B cell (primary cell): ENCODE measurements at places on chromosomes 2 and 18.
A peak's percentile ranks its signal among the peaks of the same experiment; 100 is the strongest.

DNA sequence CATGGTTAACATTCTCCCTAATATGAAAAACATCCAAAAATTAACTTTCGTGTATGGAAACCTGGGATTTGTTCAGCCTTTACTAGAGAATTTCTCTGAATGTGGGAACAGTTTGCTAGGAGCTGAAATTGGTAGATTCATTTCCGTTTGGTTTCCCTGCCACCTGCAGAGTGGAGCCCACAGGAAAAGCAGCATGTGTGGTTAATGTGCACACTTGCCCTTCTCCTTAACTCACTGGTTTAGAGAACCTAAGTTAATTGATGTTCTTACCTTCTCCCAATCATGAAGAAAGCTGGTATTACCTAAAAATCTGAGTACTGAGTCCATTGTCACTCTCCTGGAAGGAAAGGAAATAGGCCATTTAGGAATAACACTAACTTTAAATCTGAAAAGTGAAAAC is 37.6 kb upstream of the ASXL3 start:
- DNase-seq, result no peak

- peak; percentile 62 for DNase-seq
Measured at GRCh38 chr2:234426616-234427015, 70.3 kb downstream of the ARL4C start.

DNA sequence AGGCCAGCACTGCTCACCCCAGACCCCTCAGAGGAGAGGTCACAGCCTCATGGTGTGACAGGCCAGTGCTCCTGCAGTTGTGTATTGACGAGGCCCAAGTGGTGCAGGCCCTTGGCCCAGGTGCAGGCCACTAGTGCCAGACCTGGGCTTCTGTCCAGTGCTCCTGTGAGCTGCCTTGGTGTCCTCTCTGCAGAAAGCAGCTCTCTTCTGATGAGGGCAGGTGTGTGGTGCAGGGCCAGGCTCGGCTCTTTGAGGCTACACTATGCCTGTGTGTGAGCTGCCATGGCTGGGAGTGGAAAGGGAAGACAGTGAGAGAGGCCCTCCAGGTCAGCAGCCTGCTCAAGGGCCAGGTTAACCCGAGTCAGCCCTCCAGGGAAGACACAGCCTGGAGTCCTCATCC is 17.1 kb downstream of the EHD3 start:
- no peak for DNase-seq

- no peak for DNase-seq
Measured at GRCh38 chr2:128441341-128442052, 122.8 kb upstream of the HS6ST1 start.

DNA sequence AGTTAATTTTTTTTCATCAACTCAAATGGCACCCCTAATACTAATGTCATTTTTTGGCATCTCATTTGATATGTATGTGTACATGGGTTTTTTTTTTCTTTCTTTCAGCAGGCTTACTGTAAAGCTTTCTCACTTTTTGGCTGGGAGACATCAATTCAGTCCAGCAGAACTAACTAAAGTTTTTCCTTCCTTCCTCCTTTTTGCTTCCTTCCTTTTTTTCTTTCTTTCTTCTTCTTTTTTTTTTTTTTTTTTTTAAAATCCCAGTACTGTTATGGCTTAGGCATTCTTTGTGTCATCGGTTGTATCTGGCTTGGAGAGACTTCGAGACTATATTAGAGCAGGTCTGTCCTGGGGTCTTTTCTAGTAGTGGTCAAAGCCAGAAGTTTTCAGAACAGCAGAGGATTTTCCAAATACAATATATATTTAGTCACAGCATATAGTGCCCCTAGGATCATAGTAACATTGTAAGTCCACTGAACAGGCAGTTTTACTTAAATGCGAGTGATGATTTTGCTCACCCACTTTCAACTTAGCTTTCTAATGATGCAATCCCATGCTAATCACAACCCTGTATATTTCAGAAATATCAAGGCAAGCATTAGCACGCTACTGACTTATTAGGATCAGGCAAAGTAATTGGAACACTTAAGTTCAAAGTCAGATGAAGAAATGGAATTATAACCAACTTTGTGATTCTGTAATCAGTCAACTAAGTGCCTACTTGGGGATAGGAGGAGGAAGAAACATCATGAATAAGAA is 4.0 kb downstream of the KLHL29 start:
- DNase-seq, result no peak

DNA sequence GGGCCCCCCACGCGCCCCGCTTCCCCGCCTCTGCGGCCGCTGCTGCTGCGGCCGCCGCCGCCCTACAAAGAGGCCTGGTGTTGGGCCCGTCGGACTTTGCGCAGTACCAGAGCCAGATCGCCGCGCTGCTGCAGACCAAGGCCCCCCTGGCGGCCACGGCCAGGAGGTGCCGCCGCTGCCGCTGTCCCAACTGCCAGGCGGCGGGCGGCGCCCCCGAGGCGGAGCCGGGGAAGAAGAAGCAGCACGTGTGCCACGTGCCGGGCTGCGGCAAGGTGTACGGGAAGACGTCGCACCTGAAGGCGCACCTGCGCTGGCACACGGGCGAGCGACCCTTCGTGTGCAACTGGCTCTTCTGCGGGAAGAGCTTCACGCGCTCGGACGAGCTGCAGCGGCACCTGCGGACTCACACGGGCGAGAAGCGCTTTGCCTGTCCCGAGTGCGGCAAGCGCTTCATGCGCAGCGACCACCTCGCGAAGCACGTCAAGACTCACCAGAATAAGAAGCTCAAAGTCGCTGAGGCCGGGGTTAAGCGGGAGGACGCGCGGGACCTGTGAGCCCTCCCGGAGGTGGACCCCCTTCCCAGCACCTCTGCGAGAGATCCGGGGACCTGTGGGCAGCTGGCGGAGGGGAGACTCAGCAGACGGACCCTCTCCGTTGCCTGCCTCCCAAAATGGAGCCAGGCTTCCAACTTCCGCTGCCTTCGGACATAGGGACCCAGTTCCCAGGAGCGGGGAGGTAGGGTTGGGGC is 1.9 kb downstream of the SP5 start:
- peak; percentile 35 for DNase-seq

GRCh38 chr2:227462462-227462951 is 9.4 kb upstream of the AGFG1 start:
- DNase-seq, result peak; percentile 61

DNA sequence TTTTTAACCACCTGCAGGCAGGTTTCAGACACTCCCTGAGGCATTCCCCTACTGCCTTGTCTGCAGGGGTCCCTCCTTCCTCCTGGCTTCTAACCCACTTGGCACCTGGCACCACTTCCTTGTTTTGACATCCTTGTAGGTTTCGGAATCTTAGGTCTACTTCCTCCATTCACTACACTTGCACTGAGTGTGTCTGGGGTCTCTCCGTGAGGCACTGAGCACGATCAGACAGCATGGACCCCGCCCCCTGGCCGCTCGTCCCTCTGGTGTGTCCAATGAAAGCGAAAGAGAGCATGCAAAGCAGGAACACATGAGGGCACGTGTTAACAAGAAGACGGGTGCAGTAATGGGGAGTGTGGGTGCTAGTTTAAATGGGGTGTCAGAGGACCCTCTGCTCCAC is 63.8 kb downstream of the HAUS1 start:
- DNase-seq, result peak; percentile 93

DNA sequence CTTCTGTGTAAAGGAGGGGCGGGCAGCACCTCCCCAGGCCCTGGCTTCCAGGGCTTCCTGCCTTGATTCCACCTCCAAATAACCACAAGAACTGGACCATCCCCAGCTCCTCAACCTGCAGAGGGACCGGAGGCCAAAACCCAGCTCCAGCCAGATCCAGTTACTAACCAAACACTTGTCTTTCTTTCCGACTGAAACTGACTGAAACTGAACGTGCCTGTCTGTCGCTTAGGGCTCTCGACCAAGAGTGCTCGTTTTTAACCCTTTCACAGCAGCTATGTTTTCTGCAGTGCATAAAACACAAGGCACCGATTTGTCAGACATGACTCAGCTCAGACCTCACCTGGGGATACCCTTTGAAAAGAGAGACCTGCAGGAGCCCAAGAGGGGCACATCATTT is 249.9 kb upstream of the SIX2 start:
- no peak for DNase-seq

DNA sequence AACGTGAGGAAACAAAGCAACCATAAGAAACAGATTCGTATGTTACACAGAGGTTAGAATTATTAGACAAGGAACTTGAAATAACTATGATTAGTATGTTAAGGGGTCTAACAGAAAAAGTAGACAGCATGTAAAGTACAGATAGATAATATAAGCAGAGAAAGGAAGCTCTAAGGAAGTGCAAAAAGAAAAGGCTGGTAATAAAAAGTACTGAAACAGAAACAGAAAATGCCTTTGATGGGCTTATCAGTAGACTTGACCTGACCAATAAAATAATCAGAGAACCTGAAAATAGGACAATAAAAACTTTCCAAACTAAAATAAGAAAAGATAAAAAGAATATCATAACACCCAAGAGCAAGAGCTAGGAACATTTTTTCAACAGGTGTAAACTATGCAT is 225.8 kb downstream of the RND3 start:
- no peak for DNase-seq

DNA sequence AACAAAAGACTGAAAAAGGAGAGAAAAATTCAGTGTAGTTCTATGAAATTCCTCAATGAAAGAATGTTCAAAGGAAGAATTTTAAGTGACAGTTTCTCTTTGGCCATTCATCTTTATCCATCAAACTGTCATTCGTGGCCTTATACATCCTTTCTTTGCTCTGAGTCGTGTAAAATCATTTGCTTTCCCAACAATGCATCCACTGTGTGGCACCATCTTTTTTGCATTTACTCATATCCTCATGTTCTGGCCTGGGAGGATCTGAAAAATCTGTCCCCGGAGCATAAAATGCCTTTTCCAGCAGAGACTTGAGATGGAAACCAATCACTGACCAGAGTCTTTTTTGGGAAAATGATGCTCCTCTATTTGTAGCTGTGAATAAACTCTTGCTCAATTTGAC is 240.3 kb upstream of the ETAA1 start:
- no peak for DNase-seq

GRCh38 chr2:55430211-55430975 is 10.7 kb upstream of the CCDC88A start:
- DNase-seq, result no peak

- DNase-seq, result no peak
Measured at GRCh38 chr2:174399171-174399570, 3.6 kb downstream of the SCRN3 start.

GRCh38 chr2:26692279-26692896 is at the start of gene KCNK3:
TSS of gene KCNK3 (plus strand) at chr2:26692722. CDS start at chr2:26692876, 154 bp downstream.
- DNase-seq, result peak; percentile 24

GRCh38 chr2:146820672-146821071 is 1024.2 kb upstream of the ACVR2A start:
- DNase-seq, result no peak

- DNase-seq, result peak; percentile 33
Measured at GRCh38 chr2:144683107-144683753, 163.3 kb upstream of the ZEB2 start.

DNA sequence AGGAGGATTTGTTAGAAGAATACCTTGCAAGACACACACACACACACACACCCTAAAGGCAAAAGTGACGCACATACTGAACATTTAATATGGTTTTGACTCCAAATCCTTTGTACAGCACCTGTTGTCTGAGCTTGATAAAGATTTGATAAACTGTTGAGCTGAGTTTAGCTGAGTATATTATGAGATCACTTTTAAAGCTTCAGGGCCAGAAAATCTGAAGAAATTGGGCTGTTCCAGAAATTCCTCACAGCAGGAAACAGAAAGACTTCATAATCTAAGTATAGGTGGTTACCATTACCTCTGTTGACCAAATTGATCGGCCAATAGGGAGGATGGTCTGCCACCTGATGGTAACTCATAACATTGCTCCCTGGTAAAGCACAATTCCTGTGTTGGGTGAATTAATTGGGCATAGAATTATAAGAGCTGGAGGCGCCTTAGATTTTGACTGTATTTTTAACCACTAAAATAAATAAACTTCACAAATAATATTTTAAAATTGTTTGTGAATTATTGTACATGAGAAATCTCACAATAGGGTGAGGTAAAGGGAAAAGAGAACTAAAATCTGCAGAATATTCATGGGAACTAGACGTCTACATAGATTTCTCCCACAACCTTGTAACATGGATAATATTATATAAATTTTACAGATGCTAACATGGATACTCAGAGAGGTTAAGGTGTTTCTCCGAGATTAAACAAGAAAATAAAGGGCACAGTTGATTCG is 21.8 kb upstream of the RPIA start:
- peak; percentile 72 for DNase-seq

GRCh38 chr2:88810488-88810887 is 119.0 kb downstream of the RPIA start:
- DNase-seq, result no peak

DNA sequence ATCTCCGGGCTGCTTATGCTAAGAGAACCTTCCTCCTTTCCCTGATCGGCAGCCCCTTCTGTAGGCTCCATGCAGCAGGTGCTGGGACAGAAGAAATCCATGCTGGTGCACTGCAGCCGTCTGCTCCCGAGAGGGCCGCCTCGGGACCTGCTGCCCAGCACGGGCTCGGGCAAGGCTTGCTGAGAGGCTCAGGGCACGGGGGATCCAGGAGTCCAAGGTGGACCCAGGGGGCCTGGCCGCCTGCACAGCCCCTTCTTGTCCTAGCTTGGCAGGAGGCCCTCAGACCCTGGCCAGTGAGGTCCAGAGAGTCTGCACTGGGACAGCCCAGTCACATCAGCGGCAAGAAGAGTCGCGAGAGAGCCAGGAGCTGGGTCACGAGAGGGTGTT is 13.3 kb upstream of the DUSP2 start:
- DNase-seq, result no peak

GRCh38 chr18:44791520-44791919 is 110.8 kb downstream of the SETBP1 start:
- no peak for DNase-seq

- DNase-seq, result no peak
Measured at GRCh38 chr2:67854103-67854743, 208.6 kb downstream of the C1D start.

GRCh38 chr2:109367683-109368082 is 238.7 kb downstream of the SH3RF3 start:
- no peak for DNase-seq

DNA sequence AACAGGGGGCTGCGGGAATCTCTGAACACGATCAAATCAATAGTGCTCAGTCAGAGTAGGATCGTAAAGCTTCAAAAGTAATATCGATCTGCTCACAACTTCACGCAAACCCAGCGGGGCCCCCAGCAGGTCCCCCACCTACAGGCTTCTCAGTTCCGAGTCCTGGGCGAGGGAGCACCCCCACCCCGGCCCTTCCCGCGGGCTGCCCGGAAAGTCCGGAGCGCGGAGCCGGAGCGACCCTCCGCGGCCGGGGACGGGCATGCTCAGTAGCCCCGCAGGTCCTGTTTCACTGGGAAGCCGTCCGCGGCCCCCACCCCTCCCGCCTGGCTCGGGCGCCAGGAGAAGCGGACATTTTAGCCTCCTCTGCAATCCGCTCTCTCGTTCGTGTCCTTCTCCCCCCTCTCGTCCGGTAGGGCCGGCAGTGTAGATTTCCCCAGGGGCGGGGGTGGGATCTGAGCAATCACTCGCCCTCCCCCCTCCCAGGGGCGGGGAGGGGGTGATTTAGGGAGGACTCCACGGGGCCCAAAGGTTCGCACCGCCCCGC is 3.3 kb upstream of the SPRED2 start:
- DNase-seq, result peak; percentile 61

- DNase-seq, result no peak
Measured at GRCh38 chr2:36246320-36246990, 109.1 kb upstream of the CRIM1 start.

- no peak for DNase-seq
Measured at GRCh38 chr2:228094377-228094921, 87.0 kb downstream of the SPHKAP start.
